ENCODE measurements at places on chromosomes 12 and 14. TPM values are rescaled to one million over a fixed set of nuclear protein-coding genes. Genes with fewer than 3 reads are reported as not detected.

DNA sequence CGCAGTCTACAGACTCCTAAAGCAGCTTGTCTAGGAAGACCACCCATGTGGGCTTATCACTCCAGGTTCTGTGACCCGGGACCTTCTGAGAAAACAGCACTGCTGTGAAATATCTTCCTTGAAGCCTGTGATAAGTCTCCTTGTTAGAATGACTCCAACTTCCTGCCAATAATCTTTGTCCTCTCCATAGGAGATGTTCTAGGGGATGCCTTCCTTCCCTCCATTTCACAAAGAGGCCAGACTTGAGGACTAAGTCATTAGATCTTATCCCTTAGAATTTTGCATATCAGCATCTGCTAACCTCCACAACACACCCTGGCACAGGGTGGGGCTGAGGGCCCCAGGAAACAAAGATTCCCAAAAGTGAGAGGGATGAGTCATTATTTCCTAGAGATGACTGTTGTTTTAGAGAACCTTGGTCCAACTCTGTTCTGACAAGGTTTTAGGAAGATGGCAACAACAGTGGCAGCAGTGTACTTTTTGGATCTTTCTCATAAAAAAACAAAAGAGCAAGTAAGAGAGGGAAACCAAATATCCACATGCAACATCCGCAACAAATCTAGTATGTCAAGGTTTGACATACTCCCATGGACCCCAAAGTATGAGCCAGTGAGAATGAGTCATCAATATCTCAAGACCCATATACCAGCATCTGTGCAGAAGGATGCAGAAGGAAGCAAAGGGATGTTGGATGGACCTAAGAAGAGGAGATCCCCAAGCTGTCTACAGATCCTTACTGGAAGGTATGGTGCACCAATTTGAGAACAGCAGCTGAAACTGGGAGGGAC lies 6.0 kb downstream of the LTB4R start:
- H3K4me3 ChIP-seq, result no peak overlapping the region
- peaks cover 23% of the 10 kb centered on the region for H3K27me3 ChIP-seq
- H3K36me3 ChIP-seq, result no peaks in the 10 kb centered on the region
- peaks cover 48% of the 10 kb centered on the region for H3K4me1 ChIP-seq

DNA sequence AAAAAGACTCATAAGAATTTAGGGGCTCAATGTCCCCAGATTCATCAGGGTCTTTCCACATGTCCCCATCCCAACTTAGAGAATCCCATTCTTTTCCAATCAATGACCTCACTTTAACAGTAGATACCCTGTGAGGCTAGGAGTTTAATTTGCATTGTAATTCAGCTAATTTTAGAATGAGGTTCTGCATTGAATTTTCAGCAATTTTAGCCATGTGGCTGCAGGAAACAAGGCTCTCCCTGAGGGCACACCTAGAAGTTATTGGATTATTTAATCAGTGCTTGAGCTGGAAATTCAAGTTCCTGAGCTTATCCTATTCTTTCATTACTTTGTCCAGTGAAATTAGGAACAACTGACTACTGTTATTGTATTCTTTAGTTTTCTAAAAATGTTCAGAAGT lies 433.8 kb downstream of the ADAMTS20 start:
- no peaks in the 10 kb centered on the region for H3K36me3 ChIP-seq
- H3K4me1 ChIP-seq, result no peaks in the 10 kb centered on the region
- no peak for DNase-seq
- H3K4me3 ChIP-seq, result no peak overlapping the region
- no peak overlapping the region for H3K27ac ChIP-seq

Gene MANSC4
- not detected for total RNA-seq

DNA sequence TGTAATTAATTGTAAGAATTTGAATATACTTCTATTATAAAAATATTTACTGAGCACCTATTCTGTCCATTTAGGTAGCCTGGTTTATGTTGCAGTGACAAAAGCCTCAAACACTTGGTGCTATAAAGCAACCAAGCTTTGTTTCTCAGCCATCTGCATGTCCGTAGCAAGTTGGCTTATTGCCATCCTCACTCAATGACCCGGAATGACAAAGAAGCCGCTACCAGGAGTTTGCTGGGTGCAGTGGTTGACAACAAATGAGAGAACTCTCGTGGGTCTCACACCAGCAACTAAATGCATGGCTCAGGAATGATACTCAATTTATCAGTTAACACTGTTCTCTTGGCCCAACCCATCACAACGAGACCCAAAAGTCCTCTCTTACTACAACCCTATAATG lies 553.1 kb downstream of the DIO2 start:
- no peaks in the 10 kb centered on the region for H3K36me3 ChIP-seq
- H3K27me3 ChIP-seq, result no peaks in the 10 kb centered on the region
- H3K4me3 ChIP-seq, result no peak overlapping the region
- H3K4me1 ChIP-seq, result no peaks in the 10 kb centered on the region
- no peak for DNase-seq

DNA sequence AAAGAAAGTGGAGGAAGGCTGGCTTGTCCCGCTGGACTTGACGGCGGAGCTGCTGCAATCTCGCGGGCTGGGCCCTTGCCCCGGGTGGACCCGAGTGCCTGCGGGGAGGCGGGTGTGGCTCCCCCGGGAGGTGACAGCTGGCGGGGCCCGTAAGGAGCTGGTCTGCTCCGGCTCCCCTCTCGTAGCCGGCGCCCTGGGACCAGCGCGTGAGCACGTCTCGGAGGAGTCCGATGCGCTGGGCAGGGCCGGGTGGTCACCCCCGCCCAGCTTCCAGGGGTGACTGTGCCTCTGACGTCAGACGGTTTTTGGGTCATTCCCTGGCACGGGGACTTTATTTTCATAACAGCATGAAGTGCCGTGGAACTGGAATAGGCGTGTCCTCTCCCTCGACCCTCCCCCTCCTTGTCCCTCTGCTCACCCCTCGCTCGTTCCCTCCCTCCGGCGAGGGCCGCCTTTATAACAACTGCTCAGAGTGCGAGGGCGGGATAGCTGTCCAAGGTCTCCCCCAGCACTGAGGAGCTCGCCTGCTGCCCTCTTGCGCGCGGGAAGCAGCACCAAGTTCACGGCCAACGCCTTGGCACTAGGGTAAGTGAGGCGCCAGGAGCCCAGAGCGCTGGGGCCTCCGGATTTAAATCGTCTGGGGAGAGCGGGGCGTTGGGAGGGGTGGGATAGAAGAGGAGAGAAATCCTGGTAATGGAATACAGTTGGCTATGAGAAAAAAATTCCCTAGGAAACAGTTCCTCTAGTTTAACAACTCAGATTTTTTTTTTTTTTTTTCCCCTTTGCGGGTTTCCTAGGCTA lies at the start of gene GPRC5A:
GPRC5A (plus strand) TSS at position 483 of the 801 bp plus-strand sequence. CDS start 16,688 bp downstream, outside the sequence.
- peaks cover 4% of the 10 kb centered on the region for H3K4me1 ChIP-seq
- peak within 1 kb of the TSS; percentile 87 for H3K27ac ChIP-seq
- H3K4me3 ChIP-seq, result peak within 1 kb of the TSS; percentile 54
- H3K27me3 ChIP-seq, result peaks cover 9% of the 10 kb centered on the region

Gene CEBPE
- total RNA-seq, result not detected

DNA sequence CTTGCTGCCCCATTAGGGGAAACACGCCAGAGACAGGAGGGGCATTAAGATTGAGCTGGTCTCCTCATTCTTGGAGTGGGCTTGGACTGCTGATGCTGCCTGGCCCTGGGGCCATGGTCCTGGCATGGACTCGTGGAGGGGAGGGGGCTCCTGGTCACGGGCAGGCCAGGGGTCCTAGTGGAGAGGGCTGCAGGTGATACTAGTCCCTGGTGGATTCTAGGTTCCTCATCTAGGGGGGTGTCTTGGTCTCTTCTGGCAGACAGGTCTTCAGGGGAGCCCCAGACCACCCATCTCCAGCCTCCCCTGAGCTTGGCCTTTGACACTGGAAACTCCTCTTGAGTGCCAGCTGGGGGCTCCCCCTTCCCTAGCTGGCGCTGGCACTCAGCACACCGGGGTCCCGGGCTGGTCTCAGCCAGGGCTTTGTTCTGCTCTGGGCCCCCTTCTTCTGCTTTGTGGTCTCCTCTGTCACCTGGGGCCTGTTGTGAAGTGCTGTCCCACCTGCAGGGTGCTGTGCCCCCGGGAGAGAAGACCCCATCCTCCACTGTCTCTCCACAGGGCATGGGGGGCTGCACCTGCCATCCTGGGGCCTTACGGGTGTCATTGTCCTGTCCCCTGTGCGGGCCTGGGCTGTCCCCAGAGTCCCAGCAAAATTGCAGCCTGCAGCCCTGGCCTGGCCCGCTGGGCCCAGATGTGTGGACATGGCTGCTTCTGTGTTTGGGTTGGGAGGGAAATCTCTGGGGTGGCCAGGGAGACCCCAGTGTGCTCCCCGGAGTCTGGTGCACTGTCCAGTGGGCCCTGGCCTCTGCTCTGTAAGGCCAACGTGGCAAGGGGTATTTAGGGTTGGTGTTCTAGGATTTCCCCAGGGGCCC lies 2.3 kb downstream of the KIF26A start:
- H3K27me3 ChIP-seq, result peaks cover 46% of the 10 kb centered on the region
- no peak overlapping the region for H3K27ac ChIP-seq
- H3K36me3 ChIP-seq, result no peaks in the 10 kb centered on the region
- peak; percentile 63 for DNase-seq
- peak overlapping the region; percentile 55 for H3K4me3 ChIP-seq

GRCh38 chr12:112025808-112026375 lies 12.7 kb downstream of the ERP29 start:
- DNase-seq, result no peak
- H3K27ac ChIP-seq, result no peak overlapping the region
- H3K4me1 ChIP-seq, result peaks cover 4% of the 10 kb centered on the region
- H3K27me3 ChIP-seq, result no peaks in the 10 kb centered on the region

Gene LGR5
- total RNA-seq, result 0.35 TPM

- H3K36me3 ChIP-seq, result peaks cover 58% of the 10 kb centered on the region
- no peaks in the 10 kb centered on the region for H3K4me1 ChIP-seq
- H3K27ac ChIP-seq, result no peak overlapping the region
Measured at GRCh38 chr12:1947081-1947480, 28.6 kb upstream of the CACNA2D4 start.

DNA sequence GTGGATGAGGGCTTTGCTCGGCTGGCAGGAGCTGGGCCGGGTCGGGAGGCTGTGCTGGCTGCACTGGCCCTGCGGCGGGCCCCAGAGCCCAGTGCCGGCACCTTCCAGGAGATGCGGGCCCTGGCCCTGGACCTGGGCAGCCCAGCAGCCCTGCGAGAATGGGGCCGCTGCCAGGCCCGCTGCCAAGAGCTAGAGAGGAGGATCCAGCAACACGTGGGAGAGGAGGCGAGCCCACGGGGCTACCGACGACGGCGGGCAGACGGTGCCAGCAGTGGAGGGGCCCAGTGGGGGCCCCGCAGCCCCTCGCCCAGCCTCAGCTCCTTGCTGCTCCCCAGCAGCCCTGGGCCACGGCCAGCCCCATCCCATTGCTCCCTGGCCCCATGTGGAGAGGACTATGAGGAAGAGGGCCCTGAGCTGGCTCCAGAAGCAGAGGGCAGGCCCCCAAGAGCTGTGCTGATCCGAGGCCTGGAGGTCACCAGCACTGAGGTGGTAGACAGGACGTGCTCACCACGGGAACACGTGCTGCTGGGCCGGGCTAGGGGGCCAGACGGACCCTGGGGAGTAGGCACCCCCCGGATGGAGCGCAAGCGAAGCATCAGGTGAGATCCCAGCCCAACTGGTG lies 11.5 kb downstream of the ARHGEF40 start:
- no peak for DNase-seq
- H3K36me3 ChIP-seq, result peaks cover 68% of the 10 kb centered on the region
- no peaks in the 10 kb centered on the region for H3K27me3 ChIP-seq
- H3K27ac ChIP-seq, result no peak overlapping the region
- H3K4me3 ChIP-seq, result no peak overlapping the region

DNA sequence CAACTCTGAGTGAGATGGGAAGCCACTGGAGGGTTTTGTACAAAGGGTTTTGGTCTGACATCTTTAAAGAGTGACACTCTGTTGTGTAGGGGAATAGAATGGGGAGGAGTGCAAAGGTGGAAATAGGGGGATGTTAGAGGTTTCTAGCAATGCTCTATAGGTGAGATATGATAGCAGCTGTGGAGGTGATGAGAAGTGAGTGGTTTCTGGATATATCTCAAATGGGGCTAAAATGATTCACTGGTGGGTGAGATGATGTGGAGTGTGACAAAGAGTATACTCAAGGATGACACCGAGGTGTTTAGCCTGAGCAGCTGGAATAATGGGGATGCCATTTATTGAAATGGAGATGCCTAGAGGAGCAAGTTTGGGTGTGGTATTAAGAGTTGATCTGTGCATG lies 426.4 kb downstream of the PCNX1 start:
- H3K4me1 ChIP-seq, result peaks cover 3% of the 10 kb centered on the region
- no peaks in the 10 kb centered on the region for H3K36me3 ChIP-seq
- no peak for DNase-seq
- no peak overlapping the region for H3K27ac ChIP-seq

DNA sequence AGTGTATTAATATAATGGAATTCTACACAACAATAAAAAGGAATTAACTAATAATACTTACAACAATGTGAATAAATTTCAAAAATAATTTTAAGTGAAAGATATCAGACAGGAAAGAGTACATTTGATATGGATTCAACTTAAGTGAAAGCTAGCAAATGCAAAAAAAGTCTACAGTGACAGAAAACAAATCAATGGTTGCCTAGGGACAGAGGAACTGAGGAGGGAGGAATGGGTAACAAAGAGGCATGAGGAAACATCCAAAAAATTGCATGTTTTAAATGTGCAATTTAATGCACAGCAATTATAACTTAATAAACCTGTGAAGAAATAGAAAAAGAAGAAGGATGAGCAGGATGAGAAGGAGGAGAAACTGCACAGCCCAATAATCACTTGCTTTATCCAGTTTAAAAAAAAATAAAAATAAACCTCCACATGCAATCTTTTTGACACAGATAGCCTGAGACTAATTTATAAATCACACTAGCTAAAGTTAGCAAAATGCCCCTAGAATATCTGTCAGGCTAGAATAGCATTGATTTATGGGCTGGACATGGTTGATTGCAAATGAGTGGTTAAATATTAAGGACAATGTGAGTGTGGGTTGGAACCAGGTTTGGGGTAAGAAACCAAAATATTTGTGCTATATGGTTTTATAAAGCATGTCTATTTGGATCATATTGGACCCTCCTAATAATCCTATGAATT lies 1089.1 kb downstream of the TRHDE start:
- no peak for DNase-seq
- no peaks in the 10 kb centered on the region for H3K27me3 ChIP-seq
- H3K4me3 ChIP-seq, result no peak overlapping the region

- no peak for DNase-seq
- no peak overlapping the region for H3K4me3 ChIP-seq
- no peaks in the 10 kb centered on the region for H3K27me3 ChIP-seq
Measured at GRCh38 chr12:25496098-25496587, 56.9 kb downstream of the LMNTD1 start.

GRCh38 chr12:109804820-109805761 lies 28.1 kb downstream of the TRPV4 start:
- peak; percentile 82 for DNase-seq
- H3K36me3 ChIP-seq, result no peaks in the 10 kb centered on the region
- H3K4me1 ChIP-seq, result no peaks in the 10 kb centered on the region
- no peak overlapping the region for H3K27ac ChIP-seq
- no peak overlapping the region for H3K4me3 ChIP-seq

DNA sequence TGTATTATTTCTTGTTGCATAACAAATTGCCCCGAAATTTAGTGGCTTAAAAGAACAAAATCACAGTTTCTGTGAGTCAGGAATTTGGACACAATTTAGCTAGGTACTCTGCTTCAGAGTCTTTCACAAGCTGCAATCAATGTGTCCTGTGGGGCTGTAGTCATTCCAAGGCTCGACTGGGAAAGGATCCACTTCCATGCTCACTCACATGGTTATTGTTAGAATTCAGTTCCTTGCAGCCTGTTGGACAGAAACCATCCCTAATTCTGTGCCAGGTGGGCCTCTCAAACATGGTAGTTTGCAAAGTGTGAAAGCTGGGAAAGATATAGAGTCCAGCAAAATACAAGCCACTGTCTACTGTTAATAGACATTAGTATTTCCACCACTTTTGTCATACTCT lies 59.7 kb upstream of the ARID2 start:
- no peaks in the 10 kb centered on the region for H3K27me3 ChIP-seq
- no peak overlapping the region for H3K4me3 ChIP-seq
- no peaks in the 10 kb centered on the region for H3K36me3 ChIP-seq
- H3K27ac ChIP-seq, result no peak overlapping the region

All from upper lobe of right lung (tissue), 1 donor.